ENCODE measurements at places on chromosomes 7 and 10.

GRCh38 chr7:91512958-91513357 lies 248.7 kb downstream of the FZD1 start:
- no peak for DNase-seq

DNA sequence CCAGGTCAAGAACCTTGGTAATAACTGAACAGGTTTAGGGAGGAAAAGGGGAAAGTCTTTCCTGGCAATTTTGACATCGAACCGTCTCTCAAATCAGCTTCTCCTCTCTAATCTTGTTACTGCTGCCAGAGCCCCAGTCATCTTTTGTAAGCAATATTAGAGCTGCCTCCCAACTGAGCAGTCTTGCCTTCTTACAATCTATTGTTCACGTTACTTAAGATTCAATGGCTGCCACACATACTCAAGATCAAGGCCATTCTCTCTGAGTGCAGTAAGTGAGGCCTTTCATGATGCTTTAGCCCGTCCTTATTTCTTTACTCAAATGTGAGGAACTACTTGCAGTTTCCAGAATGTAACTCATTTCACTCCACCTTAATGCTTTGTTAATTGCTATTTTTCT lies 12.4 kb downstream of the NET1 start:
- DNase-seq = no peak

- DNase-seq = no peak
Observed at GRCh38 chr7:140269004-140269638, 92.3 kb upstream of the KDM7A start.

GRCh38 chr7:27518561-27519350 lies 143.9 kb downstream of the HIBADH start:
- DNase-seq = no peak

- DNase-seq = no peak
Observed at GRCh38 chr7:1007901-1008300, 24.9 kb downstream of the CYP2W1 start.

- no peak for DNase-seq
Observed at GRCh38 chr10:112307358-112308124, 24.3 kb downstream of the TECTB start.

DNA sequence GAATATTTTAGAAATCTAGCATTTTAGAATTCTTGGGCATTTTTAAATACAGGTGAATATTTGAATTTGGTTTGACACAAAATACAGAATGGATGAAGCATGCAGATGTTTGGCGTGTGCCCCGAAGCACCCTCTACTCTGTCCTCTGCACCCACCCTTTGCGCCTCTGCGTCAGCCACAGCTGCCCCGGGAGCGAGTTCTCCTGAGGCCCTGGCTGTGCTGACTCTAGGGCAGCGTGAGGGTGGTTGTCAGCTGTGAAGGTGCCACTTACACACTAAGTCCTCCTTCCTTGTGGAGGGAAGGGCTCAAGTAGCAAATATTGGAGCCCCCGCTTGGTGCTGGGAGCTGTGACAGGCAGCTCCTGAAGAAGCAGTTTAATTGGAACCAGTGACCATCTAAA lies 48.4 kb downstream of the DAGLB start:
- no peak for DNase-seq

DNA sequence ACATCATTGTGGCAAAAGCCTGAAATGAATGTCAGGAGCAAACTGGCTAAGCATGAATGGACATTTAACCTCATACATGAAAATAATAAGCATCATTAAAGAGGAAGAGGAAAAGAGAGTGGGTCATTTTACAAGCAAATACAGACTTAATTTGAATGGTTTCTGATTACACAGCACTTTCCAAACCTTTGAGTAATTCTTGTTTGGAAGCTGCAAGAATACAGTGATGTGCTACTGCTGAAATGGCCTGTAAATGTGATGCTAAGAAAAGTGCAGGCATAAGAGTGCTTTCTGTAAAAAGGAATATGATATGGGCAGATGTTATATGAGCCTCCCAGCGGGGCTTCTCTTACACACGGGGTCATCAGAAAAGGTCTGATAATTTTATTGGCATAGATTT lies 30.2 kb downstream of the TAS2R16 start:
- DNase-seq = no peak

DNA sequence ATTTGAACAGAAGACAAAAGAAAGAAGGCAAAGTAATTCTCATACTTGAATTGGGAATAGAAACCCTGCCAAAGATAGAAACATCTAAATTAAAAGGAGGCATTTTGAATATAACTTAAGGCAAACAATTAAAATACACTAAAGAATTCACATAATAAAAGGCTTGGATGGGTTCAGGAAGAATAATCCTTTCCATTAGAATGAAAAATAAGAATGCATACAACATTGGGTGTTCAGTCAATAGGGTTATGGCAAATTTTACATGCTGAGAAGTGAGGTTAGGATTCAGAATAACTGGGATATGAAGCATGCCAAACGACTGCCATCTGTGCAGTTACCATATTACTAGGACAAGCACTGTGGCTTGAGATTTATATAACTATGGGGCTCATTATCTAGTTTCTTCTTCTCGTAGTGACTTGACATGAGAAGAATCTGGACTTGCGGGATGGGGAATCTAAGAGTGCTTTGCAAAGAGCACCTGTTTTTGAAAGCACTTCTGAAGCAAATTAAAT lies 326.5 kb downstream of the THSD7A start:
- no peak for DNase-seq

DNA sequence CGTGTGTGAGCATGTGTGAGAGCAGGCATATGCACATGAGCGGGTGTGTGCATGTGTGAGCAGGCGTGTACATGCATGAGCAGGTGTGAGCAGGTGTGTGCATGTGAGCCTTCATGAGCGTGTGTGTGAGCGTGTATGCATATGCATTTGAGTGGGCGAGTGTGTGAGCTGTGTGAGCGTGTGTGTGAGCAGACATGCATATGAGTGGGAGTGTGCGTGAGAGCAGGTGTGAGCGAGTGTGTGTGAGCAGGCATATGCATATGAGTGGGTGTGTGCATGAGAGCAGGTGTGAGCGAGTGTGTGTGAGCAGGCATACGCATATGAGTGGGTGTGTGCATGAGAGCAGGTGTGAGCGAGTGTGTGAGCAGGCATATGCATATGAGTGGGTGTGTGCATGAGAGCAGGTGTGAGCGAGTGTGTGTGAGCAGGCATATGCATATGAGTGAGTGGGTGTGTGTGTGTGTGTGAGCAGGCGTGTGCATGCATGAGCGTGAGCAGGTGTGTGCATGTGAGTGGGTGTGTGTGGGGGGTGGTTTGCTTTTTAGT lies 30.7 kb downstream of the NKX6-2 start:
- DNase-seq = no peak

GRCh38 chr7:121486590-121486989 lies 90.5 kb upstream of the FAM3C start:
- DNase-seq = no peak

DNA sequence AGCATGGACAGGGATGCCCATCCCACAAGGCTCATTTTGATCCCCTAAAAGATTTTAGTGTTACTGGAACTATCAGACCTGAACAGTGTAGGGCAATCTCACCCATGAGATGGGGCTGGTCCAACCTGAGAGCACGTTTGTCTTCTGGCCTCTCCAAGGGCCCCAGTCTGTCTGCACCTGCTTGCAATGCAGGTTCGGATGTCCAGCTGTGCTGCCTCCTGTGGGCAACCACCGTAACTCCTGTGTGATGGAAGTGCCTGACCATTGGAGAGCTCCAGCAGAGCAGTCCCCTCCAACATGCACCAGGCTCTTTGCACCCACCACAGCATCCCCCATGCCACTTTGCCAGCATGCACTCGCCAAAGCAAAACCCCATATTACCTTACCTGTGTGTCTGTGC lies 290.1 kb upstream of the KCND2 start:
- no peak for DNase-seq

DNA sequence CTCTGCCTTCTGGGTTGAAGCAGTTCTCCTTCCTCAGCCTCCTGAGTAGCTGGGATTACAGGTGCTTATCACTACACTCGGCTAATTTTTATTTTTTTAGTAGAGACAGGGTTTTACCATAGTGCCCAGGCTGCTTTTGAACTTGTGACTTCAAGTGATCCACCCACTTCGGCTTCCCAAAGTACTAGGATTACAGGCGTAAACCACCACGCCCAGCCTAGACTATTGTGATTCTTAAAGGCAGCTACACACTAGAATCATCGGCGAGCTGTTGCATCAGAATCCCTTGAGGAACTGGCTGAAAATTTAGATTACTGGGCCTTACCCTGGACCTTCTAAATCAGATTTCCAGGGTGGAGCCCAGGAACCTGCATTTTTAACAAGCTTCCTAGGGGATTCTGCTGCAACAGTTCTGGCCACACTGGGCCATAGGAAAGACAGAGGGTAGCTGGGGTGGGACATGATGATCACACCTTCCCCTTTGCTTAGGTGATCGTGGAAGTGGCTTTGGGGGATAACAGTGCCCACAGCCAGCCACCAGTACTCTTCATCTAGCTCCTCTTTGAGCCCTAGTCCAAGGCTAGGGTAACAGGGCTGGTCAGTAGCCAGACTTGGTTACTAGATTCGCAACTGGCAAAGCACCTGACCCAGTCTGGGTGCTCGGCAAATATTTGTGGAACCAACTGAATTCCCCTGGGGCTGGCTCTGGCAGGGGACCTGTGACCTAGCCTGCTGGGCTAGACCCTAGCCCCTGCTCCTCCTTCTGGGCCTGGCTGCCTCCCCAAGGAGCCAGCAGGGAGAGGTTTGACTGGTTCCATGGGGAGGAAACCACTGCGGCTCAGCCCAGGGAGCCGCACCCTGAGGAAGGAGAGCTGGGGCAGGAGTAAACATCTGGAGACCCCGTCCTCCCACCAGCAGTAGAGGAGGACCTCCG lies 67.1 kb upstream of the DUSP5 start:
- no peak for DNase-seq

GRCh38 chr7:139034855-139035585 lies 822 bp downstream of the ZC3HAV1L start:
- no peak for DNase-seq

DNA sequence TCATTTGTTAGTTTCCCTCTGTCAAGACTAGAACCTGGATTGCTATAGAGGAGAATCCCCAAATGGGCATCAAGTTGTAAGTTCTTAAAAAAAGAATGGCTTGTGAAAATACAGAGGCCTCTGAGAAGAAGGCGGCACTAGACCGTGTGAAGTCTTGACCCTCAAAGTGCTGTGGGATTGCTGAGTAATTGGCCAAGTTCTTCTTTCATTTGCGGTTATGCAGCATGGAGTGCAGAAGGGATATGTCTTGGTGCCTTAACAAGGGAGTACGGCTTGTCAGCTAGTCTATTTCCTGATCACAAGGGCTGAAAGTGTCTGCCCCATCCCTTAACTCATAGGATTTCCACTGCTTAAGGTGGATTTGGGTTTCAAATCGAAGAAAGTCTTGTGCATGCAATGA lies 81.2 kb downstream of the MKX start:
- no peak for DNase-seq

DNA sequence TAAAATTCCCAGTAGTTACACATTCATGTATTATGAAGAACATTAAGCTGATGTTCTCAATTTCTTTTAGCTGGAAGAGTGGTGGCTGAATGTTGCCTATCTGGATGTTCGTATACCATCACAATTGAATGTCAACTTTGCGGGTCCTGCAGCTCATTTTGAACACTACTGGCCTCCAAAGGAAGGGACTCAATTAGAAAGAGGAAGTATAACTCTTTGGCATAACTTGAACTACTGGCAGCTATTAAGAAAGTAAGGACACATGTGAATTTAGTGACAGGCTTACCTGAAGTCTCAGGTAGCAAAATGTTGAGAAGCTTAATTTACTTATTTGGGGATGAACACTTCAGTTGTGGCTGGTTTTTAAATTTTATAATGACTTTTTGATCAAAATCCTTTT lies 15.9 kb downstream of the CROT start:
- DNase-seq = no peak

DNA sequence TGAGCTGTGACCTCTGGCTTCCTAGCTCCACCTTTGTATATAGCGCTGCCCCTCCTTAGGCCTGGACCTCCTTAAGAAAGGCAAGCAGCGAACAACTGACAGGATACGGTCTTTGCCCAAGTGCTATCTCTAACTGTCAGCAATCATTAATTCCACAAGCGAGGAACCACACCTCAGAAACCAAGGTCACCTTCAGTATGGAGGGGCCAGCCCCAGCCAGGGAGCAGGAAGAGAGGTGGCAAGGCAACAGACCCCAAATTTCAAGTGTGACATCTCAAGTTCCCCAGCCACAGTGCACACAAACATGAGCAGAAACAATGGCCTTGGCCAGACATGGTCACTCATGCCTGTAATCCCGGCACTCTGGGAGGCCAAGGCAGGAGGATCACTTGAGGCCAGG lies 4.8 kb upstream of the AOC1 start:
- DNase-seq = no peak

GRCh38 chr7:68009716-68010115 lies 1013.1 kb downstream of the TYW1 start:
- DNase-seq = no peak

DNA sequence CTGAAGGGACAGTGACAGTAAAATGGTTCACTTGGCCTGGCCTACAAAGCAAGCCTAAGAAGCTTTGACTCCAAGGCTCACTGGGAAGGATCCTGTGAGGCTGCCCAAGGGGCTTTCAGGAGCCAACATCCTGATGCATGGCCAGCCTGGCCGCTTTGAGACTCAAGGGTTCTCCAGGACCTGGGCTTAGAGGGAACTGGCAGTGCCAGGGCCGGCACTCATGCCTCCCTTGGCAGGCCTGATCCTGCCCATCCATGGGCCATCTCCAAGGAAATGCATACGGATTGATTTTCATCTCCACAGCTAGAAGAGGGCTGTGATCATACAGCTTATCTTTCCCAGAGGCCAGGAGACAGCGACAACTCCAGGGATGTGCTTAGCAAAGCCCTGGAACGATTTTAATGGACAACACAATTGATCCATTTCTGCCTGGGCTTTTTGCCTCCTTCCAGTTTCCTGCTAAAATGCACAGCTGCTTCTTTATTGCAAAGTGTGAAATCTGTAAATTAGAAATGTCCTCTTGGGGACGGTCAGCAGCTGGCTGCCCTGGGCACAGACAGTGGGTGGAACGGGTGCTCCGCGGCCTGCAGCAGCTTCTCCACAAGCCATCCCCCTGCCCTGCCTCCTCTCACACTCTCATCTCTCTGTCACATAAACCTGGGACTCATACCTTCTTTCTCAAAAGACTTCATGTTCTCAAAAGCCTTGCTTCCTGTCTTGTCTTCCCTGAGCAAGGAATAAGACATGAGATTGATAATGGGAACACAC lies 288.5 kb downstream of the GRID1 start:
- DNase-seq = no peak

- DNase-seq = no peak
Observed at GRCh38 chr7:54529568-54529967, 12.6 kb upstream of the VSTM2A start.
